ENCODE measurements at places on chromosomes 7 and 10. TPM values are rescaled to one million over a fixed set of nuclear protein-coding genes. Genes with fewer than 3 reads are reported as not detected.

DNA sequence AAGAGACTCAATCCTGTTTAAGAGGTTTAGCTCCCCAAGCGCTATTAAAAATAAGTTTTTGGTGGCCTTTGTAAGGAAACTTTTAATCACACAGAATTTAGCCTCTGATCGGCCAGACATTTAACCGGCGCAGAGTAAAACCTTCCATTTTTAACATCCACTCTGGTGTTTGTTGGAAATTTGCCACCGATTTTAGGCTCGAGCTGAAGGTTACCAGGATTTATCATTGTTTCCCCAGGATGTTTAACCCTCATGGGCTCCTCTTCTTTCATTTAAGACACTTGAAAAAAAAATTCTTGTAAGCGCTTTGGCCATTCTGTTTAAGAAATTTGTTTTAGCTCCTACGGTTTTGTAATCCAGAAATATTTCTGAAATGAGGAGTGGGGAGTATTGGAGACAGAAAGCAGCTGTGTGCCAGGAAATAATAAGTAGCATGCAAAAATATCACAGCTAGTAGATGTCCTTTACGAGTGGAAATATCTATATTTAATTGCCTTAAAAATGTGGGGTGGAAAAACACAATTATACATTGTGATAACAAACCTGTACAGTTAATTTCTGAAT, 3.4 kb downstream of the NEUROD6 start:
- H3K36me3 ChIP-seq: no peaks in the 10 kb centered on the region
- H3K4me3 ChIP-seq: peak overlapping the region; percentile 40
- no peak for DNase-seq
- H3K4me1 ChIP-seq: no peaks in the 10 kb centered on the region

DNA sequence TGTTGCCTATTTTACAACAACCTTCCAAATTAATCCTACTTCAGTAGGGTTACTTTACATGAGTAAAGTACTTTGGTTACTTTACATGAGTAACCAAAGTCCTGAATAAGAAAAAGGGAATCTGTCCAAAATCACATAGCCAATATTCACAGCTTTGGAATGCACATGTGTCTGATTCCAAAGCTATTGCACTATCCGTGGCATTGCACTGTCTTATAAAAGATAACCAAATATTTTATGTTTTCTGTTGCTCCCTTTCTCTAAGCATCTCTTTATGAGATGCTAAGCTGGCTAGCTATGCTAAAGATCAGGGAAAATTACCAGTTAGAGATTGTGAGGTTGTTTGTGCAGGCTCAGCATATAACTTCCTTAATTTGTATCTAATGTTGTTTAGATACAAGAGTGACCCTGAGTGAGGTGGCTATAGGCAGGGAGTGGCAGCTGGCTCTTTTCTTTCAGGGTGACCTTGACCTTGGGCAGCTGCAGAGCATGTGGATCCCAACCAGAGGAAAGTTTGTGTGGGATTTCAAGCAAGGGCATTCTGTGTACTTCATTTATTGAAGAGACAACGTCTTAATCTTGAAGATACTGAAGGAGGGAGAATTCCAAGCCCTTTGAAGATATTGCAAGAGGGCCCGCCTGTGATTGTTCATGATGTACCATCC, 366.1 kb upstream of the ANKRD30A start:
- no peak overlapping the region for H3K4me3 ChIP-seq
- H3K36me3 ChIP-seq: no peaks in the 10 kb centered on the region
- H3K4me1 ChIP-seq: peaks cover 6% of the 10 kb centered on the region
- H3K27ac ChIP-seq: no peak overlapping the region

DNA sequence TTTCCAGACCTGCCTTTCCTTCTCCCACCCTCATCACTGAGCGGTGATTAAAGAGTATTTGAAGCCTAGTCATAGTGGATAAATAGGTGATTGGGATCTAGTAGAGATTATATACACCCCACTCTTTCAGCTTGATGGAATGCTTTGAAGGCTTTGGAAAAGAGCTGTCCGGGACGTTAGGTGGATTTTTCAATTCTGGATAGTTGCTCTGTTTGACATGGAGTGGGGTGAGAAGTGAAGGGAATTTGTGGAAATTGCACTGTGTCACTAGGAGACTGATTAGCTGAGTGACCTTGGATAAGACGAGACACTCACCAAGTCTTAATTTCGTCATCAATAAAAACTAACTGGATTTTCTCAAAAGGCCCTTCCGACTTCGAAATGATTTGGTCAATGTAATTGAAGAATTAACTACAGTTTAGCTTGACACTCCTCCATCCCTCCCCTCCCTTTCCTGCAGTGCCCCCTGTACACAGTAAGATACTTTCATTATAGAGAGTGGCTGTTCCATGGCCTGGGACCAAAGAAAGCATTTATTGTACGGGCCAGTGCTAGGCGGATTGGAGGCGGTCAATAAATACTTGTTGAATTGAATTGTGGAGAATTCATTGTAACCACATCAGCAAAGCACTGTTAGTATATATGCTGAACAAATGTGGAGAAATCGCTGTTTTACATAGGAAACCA, 962 bp downstream of the ZKSCAN1 start:
- H3K4me1 ChIP-seq: peaks cover 28% of the 10 kb centered on the region
- peak overlapping the region; percentile 100 for H3K27ac ChIP-seq
- peak overlapping the region; percentile 97 for H3K4me3 ChIP-seq
- no peak for DNase-seq
- H3K27me3 ChIP-seq: no peaks in the 10 kb centered on the region

DNA sequence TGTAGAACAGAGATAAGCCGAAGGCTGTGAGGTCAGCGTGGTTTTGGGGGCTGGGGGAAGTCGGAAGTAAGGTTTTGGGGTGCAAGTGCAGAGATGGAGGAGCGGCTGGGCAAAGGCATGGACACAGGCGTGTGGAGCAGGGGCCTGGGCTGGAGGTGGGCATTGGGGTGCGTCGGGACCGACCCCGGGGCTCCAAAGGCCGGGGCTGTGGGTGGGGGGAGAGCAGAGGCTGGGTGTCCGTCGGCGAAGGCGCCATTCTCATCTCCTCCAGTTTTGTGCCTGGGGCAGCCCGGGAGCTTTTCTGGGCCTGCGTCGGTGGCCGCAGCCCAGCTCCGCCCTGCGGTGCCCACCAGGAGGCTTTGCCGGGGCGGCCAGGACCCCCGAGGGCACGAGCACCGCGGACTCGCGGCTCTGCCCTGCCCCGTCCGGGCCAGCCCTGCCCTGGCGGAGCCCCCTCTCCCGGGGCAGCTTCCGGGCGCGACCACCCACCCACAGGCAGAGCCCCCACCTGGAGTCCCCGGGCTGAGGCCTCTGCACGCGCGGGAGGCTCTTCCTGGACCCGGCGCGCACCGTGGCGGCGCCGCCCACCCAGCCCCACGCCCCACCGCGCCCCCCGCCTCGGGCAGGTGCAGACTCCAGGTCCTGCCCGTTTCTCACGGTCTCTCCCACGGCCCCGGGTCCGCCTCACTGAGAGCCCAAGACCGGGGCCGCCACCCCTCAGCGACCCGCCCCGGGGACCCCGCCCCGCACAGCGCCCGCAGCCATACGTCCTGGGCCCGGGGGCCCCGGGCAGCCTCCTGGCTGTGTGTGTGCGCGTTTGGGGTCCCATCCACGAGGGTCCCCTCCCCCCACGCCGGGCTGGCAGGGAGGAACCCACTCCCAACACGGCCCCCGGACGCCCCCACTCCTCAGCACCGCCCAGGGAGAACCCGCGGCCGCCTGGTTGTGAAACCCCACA, 7.7 kb upstream of the SCART1 start:
- H3K27ac ChIP-seq: no peak overlapping the region
- no peaks in the 10 kb centered on the region for H3K4me1 ChIP-seq
- no peak overlapping the region for H3K4me3 ChIP-seq
- DNase-seq: peak; percentile 47

DNA sequence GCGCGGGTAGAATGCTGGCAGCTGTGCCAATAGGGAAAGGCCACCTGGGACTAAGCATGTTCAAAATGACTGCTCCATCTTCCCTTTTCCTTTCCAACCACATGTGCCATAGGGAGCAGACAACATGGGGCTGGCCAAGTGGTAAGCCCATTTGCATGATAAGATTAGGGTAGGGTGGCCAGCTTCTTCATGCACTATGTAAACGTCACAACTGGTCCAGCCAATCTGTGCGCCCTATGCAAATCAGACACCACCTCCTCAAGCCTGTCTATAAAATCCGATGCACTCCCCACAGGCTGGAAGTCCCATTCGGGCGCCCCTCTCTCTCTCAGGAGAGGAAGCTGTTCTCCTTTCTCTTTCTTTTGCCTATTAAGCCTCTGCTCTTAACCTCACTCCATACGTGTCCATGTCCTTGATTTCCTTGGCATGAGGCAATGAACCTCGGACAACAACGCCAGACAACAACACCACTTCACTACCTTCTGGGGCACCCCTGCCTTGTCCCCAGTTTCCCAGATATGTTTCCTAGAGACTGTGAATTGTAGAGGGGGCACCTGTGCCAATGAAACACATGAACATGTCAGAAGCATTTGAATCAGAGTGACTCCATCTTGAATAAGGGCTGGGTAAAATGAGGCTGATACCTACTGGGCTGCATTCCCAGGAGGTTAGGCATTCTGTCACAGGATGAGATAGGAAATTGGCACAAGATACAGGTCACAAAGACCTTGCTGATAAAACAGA, 19.1 kb upstream of the EXOC6 start:
- no peak for DNase-seq
- H3K4me3 ChIP-seq: no peak overlapping the region
- H3K27ac ChIP-seq: no peak overlapping the region

- no peak overlapping the region for H3K4me3 ChIP-seq
These were observed 90.5 kb upstream of the ARMC3 start for GRCh38 chr10:22837351-22837750.

DNA sequence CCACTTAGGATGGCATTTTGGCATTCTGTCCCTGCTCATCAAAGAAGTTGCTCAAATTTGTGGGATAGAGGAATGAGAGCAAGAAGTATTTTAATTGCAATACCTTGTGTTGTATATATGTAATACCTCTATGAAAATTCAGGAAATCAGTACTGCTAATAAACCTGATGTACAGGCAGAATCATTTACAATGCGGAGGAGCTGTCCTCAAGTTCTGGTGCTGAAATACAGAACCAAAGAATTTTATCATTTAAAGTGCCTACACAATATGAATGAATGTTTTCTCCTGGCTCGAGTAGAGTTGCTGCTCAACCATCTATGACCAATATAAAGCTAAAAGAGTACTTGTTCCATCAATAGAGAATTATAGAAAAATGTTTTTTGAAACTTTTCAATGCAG, 305.8 kb downstream of the PLXNA4 start:
- H3K36me3 ChIP-seq: no peaks in the 10 kb centered on the region
- H3K27me3 ChIP-seq: no peaks in the 10 kb centered on the region
- DNase-seq: no peak
- H3K4me3 ChIP-seq: no peak overlapping the region
- H3K4me1 ChIP-seq: peaks cover under 1% of the 10 kb centered on the region
- no peak overlapping the region for H3K27ac ChIP-seq

- H3K27me3 ChIP-seq: no peaks in the 10 kb centered on the region
- peak overlapping the region; percentile 60 for H3K27ac ChIP-seq
- no peaks in the 10 kb centered on the region for H3K36me3 ChIP-seq
These were observed 116.8 kb downstream of the HIPK2 start for GRCh38 chr7:139661043-139661440.

GRCh38 chr7:129454249-129454551, 20.0 kb downstream of the STRIP2 start:
- peaks cover 15% of the 10 kb centered on the region for H3K4me1 ChIP-seq
- H3K27ac ChIP-seq: peak overlapping the region; percentile 14
- H3K27me3 ChIP-seq: no peaks in the 10 kb centered on the region
- H3K4me3 ChIP-seq: no peak overlapping the region
- no peaks in the 10 kb centered on the region for H3K36me3 ChIP-seq

DNA sequence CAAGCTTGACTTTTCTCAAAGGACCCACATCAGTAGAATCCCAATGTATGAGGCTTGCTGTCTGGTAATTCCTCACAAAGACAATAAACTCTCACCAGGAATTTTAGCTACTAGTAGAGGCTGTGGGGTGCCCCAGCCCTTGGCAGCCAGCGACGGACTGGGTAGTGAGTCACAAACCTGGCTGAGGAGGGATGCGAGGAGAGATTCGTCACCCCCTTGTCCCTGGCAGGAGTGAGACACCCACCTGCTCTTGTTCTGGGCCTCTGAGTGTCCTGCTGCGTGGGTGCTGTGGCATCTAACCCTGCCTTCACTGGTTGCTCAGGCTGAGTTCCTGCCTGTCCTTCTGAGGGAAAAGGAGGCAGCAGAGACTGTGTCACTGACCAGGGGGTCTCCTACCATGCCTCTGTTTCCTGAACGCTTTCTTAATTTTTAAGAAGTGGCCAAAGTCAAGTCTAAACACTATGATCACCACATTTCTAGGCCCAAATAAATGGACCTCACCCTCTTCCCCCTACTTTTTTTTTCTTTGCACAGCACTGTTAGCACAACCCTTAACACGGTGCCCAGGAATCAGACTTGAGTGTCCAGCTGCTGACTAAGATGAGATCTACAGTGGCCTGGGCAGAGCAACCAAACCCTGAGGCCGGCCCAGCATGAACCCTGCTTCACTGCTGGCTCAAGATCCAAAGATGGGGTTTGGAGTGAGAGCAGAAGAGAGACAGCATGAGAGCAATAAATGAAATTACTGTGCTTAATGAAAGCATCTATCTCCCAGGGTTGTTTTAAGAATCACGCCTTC, 146.4 kb downstream of the ANLN start:
- no peaks in the 10 kb centered on the region for H3K27me3 ChIP-seq
- DNase-seq: no peak
- H3K4me3 ChIP-seq: no peak overlapping the region
- H3K36me3 ChIP-seq: no peaks in the 10 kb centered on the region
- no peaks in the 10 kb centered on the region for H3K4me1 ChIP-seq

DNA sequence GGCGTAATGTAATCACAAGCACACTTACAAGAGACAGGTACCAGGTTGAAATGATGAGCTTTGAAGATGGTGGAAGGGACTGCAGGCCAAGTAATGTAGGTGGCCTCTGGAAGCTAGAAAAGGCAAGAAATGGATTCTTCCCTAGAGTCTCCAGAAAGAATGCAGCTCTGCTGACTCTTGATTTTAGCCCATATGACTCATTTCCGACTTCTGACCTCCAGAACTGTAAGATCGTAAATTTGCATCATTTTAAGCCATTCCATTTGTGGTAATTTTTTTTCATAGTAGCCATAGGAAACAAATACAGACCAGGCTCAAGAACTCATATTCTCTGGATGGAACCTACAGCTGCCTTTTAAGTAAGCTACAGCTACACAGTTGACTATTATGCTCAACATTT, 315.5 kb downstream of the MAGI2 start:
- H3K36me3 ChIP-seq: no peaks in the 10 kb centered on the region
- H3K27ac ChIP-seq: no peak overlapping the region
- no peaks in the 10 kb centered on the region for H3K4me1 ChIP-seq
- H3K27me3 ChIP-seq: no peaks in the 10 kb centered on the region
- H3K4me3 ChIP-seq: no peak overlapping the region

GRCh38 chr7:84668116-84668515, 473.5 kb upstream of the SEMA3A start:
- no peak overlapping the region for H3K4me3 ChIP-seq
- H3K4me1 ChIP-seq: no peaks in the 10 kb centered on the region
- DNase-seq: no peak
- no peak overlapping the region for H3K27ac ChIP-seq
- no peaks in the 10 kb centered on the region for H3K36me3 ChIP-seq

- no peaks in the 10 kb centered on the region for H3K4me1 ChIP-seq
- no peak for DNase-seq
- no peak overlapping the region for H3K4me3 ChIP-seq
- H3K27me3 ChIP-seq: no peaks in the 10 kb centered on the region
- H3K36me3 ChIP-seq: no peaks in the 10 kb centered on the region
These were observed 287.5 kb downstream of the KCNMA1 start for GRCh38 chr10:77350134-77350533.

CDHR3 gene
- total RNA-seq: 1.4 TPM

CCT6A gene
- 64.2 TPM for total RNA-seq

BUD31 gene
- 38.9 TPM for total RNA-seq

CLDN12 gene
- total RNA-seq: 30.6 TPM

RFC2 gene
- total RNA-seq: 10.1 TPM

FFAR4 gene
- 0.06 TPM for total RNA-seq

DENND2A gene
- 17.9 TPM for total RNA-seq

Measured in heart left ventricle (tissue), 16 donors.